ENCODE measurements at places on chromosomes 5 and 9.

DNA sequence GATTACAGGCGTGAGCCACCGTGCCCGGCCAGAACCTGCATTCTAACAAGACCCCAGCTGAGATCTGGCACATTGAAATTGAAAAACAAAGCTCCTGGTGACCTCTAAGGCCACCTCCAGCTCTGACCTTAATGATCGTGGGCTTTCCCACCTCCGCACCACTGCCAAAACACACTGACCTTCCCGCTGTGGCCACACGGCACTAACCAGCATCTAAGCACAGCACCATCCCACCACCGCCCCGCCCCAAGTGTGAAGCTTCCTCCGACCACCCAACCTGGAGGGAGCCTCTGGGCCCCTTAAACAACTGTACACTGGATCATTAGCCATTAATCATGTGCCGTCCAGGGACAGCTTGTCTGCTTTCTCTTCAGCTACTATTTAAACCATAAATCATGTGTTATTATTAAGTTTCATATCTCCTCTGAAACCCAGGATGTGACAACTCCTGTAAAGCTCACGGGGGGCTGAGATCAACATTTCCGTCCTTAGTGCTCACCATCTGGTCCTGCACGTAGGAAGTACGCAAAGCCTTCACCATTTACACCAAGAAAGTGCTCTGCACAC, 80.6 kb downstream of the COL23A1 start:
- DNase-seq = no peak

- no peak for DNase-seq
These were observed 47.6 kb downstream of the PRRC2B start for GRCh38 chr9:131441441-131441840.

GRCh38 chr9:82797534-82797933, 265.4 kb downstream of the RASEF start:
- DNase-seq = no peak

DNA sequence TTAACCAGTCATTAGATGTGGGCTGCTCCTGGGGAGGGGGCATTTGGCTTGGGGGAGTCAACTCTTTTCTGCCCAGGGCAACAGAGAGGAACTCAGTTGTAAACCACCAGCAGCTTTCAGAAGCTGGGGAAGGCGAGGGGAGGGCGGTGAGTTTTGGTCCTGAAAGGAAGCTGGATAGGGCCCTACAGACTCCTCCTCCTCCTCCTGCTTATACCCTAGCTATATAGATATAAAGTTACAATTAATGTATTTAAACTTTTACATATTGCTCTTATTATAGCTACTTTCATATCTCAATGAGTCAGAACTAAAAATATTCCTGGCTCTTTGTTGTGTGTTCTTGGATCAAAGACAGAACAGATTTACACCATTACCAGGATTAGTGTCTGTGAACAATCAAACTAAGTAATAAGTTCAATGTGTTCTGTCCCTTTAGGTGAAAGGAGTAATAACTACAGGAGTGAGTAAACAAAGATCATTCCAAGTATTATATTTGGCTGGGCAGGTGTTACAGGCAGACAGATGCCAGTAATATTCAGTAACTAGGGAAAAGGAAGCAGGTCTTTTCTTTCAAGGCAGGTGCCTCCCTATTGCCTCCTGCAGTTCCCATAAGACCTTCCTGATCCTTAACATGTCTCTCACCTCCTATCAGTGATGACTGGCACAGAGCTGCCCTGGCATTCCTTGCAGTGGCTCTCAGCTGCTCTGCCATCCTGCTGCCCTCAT, 20.5 kb upstream of the VPS13A start:
- DNase-seq = no peak

GRCh38 chr5:125006011-125006685, 259.7 kb upstream of the ZNF608 start:
- no peak for DNase-seq

DNA sequence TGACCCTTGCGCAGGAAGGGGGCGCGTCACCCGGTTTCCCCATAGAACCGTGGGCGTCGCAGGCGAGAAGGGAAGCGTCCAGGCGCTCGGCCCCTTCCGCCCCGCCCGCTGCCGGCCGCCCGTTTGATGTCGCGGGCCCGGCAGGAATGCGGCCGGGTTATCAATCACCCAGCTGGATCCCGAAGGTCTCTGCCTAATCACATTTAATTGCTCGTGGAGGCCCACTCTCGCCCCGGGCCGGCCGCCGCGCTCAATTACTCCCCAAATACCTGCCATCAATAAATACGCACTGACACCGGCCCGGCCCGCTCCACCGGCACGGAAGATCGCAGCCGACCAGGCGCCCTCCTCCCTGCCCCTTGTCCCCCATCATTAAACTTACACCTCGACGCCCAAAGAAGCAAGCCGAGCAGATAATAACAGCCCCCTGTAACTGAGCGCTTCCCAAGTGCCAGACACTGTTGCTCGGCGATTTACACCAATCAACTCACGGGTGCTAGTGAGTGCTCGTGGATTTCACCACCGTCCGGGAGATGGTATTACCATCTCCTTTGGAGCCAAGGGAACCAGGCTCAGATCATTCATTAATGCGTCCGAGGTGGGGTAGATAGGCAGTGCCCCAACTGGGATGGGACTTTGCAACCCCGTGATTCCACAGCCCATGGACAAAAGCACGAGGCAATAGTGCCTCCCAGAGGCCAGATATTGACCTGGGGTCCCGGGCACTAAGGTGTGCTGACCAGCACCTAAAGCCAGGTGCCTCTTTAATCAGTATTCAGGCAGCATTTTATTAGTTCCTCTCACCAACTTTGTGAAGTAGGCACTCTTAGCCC, 11.3 kb downstream of the MSX2 start:
- DNase-seq = no peak

Measured in skeletal muscle cell (primary cell).